B cell (primary cell): ENCODE measurements at places on chromosomes 7 and 10.

DNA sequence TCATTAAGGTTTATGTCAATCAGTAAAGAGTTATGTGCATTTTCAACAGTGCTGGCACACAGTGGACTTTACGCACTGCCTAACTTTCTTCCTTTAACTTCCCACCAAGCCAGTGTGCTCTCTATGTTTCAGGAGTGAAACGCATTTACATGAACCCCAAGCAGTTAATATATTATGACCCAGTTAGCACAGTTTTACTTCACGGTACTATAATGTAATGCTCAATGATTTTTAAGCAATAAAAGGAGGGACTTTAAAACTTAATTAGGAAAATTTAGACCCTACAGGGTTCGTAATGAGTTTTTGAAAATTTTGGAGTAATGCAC lies 100.3 kb downstream of the C10orf90 start:
- DNase-seq = no peak

DNA sequence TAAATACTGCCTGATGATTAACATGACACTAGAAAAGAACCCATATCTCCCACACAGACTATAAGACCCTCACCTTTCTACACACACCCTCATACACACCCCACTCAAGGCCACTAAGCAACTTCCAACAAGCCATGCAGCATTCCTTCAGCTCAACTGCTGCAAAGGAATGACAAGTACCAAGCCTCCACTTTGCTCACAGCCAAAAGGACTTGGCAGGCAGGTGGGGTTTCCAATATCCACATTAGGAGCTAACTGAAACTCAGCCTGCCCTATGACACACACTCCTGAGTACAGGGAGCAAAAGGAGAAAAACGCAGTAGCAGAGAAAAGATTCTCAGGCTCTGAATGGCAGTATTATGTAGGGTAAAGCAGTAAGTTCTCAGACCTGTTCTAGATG lies 13.4 kb downstream of the USP54 start:
- no peak for DNase-seq

DNA sequence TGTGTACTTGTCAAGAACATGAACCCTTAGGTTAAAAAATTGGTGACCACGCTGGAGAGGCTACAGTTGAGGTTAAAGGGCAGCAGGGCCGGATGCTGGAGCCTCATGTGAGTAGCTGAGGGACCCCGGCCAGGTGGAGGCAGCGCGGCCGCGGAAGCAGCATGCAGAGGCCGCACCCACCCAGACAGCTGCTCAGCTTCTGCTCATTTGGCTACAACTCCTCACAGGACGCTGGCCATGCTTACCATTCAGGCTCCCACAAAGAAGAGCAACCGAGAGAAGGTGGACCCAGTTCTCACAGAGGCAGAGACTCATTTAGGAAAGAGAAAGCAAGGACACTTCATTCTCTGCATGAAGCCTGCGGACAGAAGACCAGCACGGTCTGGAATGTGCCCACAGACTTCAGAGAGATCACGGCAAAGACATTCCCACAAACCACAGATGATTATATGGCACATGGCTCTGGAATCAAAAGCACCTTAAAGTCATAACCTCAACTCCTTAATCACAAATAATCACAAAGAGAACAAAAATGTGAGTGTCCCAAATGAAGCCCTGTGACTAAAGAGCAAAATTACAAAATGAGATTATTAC lies 94.4 kb downstream of the VOPP1 start:
- no peak for DNase-seq

DNA sequence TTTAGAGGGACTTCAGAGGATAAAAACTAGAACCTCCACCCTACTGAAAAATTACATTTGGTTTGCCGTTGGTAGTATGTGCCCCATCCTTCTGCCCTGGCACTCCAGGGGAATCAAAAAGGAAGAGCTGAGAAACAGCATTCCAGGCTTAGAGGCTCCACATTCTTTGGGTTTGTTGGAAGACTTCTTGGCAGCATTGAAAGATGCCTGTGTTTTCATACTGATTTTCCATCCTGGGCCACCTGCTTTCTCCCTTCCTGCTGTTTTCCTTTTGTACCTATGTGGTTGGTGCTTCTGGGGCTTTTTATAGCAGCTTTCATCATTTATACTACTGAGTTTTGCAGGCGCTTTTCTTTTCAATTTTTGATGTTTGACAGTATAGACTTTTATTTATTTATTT lies 61.7 kb downstream of the AUTS2 start:
- DNase-seq = no peak

DNA sequence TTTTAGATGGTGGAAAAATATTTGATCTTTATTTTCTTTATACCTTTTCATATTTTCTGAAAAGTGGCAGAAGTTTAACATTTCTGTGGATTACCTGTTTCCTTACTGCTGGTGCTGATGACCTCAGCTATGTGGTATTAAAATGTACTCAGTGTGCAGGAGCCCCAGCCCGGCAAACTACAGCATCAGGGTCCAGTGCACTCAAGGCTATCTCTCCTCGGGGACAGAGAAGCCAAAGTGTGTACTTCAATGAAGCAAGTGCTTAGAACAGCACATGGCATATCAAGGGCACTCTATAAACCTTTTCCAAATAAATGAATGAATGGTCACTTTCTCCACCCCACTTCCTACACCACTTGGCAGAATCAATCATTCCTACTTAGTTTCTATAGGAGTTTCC lies 111.8 kb downstream of the HIP1 start:
- no peak for DNase-seq

DNA sequence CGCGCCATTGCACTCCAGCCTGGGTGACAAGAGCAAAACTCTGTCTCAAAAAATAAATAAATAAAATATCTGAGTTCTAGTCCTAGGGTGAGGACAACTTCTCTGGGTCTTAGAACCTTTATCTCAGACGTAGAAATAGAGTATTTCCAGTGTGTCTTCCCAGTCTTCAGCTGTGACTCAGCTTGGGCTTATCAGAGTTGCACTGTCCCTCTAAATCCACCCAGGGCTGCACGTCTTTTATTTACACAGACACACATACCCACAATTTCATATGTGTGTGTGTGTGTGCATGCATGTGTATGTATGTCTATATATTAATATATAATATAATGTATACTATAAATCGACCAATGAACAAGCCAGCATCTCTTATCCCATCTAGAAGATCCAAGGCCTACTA lies 13.0 kb upstream of the PDIA4 start:
- DNase-seq = no peak

DNA sequence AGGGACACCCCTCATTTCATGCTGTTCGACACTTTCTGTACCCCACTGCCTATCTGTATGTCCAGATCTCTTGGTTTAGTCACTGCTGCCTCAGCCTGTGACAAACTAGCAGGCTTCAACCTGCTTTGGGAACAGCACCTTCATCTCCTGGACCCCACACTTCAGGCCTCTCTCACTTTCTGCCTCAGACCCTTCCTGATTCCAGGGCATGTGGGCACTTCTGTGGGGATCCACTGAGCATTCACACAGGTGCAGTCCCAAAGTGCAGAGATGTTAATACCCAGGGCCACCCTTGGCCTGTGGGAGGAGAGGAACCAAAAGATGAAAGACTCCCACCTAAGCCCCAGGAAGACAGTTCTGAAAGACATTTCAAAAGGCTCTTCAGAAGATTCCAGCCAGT lies 29.4 kb upstream of the C10orf71 start:
- no peak for DNase-seq
